Naive thymus-derived CD4-positive, alpha-beta T cell (primary cell): ENCODE measurements at places on chromosomes 16 and 17.

GRCh38 chr16:78976212-78976611 lies 624.3 kb downstream of the MAF start:
- no peak for DNase-seq

DNA sequence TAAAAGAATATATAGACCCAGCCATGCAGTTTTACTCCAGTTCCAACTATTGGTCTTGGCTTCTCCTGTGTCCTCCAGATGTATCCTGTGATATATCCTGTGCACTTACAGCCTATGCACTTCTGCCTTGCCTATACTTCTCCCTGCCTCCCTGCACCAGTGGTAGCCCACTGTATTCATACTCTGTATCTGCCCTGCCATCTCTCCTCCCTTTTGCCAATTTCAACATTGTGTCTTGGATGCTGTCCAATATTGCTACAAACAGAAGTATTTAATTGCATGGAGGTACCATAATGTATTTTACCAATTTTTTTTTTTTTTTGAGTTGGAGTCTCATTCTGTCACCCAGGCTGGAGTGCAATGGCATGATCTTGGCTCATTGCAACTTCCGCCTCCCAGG lies 242.7 kb downstream of the HAPSTR1 start:
- DNase-seq = no peak

DNA sequence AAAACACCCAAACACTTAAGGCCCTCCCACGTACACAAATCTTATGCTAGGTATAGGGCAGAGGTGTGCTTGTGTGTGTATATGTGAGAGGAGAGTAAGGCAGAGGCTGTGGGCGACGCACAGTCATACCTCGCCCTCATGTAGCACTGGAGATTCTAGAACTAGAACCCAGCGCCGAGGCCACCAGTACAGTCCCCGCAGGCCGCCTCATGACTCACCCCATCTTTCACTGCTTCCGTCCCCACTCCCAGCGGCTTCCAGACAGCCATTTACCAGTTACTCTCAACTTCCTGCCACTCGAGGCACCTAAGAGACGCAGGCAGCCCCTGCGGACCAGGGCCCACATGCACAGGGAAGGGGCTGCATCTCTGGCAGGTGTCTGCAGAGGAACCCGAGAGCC lies 23.2 kb upstream of the CYTH1 start:
- peak; percentile 45 for DNase-seq

DNA sequence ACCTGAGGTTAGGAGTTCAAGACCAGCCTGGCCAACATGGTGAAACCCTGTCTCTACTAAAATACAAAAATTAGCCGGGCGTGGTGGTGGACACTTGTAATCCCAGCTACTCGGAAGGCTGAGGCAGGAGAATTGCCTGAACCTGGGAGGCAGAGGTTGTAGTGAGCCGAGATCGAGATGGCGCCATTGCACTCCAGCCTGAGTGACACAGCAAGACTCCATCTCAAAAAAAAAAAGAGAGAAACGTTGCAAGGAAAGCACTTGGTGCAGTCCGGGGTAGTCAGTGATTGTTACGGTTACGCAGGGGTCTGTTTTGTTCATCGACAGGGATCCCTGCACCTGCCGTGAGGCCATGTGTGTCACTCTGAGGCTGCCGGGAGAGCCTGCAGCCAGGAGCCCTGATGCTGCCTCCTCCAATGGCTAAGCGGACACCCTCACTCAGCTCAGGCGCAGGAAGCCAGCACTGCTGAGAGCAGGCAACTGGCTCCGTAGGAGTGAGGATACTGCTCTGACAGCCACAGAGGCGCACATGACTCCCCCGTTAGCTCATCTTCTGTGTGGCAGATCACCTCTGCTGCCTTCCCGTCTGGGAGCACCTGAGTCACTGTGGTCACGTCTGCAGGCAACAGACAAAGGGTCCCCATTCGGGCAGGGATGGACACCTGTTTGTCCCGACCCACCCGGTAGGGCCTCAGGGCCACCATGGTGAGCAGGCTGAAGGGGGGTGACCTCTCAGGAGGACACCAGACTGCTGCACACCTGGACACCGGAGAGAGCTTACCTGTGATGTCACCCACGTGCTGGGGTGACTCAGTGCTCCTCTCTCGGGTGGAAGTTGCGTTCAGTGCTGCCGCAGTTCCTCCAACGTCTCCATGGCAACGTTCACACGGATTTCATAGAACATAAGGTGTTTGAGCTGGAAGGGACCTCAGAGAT lies 5.2 kb upstream of the RAB26 start:
- DNase-seq = no peak

DNA sequence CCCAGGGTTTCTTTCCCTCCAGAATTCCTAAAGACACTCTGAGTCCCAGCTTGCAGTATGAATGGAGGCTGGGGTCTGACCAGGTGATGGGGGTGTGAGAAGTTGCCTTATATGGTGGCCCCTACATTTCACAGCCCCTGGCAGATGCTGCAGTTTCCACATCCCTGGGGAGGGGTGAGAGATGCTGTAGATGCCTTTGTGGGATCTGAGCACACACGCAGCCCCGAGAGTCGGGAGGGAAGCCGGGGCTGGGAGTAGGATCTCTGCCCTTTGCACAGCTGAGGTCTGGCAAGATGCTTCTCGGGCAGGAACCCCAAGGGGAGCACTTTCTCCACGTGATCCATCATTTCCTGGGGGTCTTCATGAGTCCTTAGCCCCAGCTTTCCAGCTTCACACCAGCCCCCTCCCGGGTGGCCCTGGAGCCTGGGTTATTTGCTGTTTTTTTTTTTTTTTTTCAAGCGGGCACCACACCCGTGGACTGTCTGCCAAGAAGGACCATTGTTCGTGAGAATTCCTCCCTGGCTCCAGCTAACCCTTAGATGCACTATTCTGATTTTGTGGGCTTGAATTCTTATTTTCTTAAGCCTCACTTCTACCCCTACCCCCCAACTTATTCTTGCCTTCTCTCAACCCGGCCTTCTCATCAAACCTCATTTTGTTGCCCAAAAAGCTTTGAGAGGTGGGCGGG lies 50.6 kb downstream of the NTN1 start:
- no peak for DNase-seq

- DNase-seq = no peak
Observed at GRCh38 chr16:3581392-3581791, 4.2 kb upstream of the NLRC3 start.

GRCh38 chr17:41329279-41329948 lies 13.9 kb upstream of the KRTAP17-1 start:
- DNase-seq = no peak

GRCh38 chr16:77840093-77840492 lies 51.7 kb downstream of the VAT1L start:
- DNase-seq = no peak

- DNase-seq = no peak
Observed at GRCh38 chr16:56348168-56349085, 76.9 kb downstream of the AMFR start.

- no peak for DNase-seq
Observed at GRCh38 chr16:22316411-22316811, 19.2 kb downstream of the POLR3E start.

DNA sequence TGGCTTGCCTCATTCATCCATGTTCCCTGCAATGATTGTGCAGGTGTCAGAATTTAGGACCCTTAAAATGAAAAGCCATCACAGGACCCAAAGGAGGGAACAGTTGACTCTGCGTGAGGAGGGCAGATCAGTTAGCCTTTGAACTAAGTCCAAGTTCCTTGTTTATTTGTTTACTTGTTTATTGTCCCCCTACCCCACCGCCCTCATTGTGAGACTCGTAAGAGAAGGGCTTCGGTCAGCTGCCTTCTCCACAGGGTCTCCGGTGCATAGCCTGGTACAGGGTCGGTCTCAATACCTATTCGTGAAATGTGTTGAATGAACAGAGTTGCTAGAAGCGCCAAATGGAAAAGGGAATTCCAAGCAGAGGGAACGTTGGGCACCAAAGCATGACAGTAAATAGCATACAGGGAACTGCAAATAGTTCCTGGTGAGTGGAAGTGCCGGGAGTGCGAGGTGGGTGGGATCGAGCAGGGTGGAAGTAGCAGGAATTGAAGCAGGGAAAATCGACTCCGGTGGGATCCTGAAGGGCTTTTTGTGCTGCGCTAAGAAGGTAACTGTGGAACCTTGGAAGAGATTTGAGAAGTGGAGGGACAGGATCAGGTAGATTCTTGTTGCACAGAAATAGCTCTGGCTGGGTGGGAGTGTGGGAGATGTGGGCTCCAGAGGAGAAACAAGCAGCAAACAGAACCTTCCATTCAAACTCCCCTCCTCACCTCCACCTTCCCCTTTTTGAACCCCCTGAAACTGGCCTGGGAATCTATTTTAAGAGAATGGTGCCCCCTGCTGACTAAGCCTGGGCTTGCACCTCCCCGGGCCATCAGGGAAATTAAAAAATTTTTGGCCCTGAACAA lies 12.7 kb downstream of the SLC35B1 start:
- peak; percentile 45 for DNase-seq

GRCh38 chr17:43917016-43917347 lies 9.6 kb upstream of the MPP2 start:
- no peak for DNase-seq

GRCh38 chr16:4661661-4662060 lies 31.7 kb upstream of the NUDT16L1 start:
- DNase-seq = no peak

- peak; percentile 61 for DNase-seq
Observed at GRCh38 chr16:84600343-84601229, 17.3 kb downstream of the COTL1 start.
